ENCODE measurements at places on chromosomes 13 and 19.
A peak's percentile ranks its signal among the peaks of the same experiment; 100 is the strongest.

DNA sequence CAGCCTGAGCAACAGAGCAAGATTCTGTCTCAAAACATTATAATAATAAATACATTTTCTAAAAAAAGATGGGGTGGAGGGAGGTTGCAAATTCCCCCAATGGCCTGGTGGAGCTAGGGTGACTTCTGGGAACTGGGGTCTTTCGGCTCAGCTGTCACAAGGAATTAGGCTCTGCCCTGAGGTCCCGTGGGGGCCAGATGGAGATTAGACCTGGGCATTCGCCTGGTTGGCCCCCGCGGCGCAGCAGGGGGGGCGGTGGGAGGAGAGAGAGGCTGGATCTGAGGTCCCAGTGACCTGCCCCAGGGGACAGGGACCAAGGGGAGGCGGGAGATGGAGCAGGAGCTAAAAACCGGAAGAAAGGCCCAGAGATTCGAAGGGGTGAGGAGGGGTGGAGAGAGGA lies 14.8 kb downstream of the FUT6 start:
- DNase-seq = no peak

DNA sequence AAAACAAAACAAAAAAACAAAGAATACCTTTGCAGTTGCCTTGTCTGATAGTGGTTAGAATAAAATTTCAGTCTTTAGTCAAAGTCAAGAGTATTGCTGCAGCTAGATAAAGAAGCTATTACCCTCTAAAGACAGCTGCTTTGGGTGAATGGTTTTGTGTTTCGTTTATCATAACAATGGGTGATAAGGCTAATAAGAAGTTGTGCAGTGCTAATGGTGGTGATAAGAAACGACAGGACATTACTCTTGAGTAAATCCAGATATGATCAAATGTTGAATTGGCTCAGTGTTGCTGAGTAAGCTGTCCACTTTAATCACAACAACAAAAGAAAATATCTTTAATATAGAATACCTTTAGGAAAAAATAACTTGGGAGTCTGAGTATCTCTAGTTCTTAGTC lies 1825.3 kb downstream of the SLITRK5 start:
- no peak for DNase-seq

- DNase-seq = no peak
Measured at GRCh38 chr19:18440415-18440877, 2.5 kb upstream of the ISYNA1 start.

DNA sequence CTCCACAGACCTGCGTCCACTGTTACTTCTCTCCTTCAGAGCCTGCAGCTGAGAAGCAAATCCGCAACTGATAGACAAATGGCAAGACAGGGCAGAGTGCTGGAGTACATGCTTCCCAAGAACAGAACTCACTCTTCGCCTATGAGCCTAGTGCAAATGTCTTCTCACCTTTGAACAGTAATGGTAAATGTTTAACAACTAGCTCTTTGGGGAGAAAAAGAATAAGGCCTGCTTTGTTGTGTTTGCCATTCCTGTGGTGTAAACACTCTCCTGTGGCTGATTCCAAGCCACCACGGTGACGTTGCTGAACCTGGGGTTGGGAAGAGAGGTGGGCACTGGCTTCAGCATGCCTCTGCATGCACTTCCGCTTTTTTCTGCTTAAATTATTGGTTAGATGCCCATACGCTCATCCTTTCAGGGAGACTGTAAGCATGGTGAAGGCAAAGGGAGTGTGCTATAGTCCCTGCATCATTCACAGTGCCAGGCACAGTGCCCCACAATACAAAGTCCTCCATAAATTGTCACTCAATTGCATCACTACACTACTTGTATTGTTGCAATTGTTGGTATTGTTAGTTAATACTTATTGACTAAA lies 28.1 kb upstream of the GTF3A start:
- DNase-seq = no peak

DNA sequence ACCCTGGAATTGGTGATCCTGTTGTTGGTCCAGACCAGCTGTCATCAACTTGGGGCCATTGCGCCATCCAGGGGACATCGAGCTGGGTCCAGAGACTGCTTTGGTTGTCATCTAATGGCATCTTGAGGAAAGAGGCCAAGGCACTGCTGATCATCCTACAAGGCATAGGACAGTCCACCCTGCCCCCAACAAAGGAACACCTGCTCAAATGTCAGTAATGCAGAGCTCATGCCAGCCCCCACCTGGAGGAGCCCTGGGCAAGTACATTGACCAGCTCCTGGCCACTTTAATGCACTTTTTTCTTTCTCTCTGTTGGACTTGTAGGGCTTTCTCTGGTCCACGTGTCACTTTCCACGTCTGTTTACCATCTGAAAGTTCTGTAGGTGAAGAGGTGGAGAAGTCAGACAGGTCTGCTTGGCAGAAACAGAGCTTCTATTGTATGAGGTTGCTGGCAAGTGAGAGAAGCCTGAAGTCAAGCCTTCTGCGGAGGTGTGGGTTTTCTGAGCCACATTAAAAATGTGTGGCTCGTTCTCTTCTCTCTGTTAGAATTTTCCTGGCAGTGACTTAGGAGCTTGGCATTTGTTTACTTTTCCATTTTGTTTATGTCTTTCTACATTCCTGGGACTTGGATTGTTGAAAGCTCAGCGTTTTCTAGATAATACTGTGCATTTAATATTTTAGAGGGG lies 124.0 kb upstream of the RNF113B start:
- DNase-seq = peak; percentile 82

- no peak for DNase-seq
Measured at GRCh38 chr13:112898621-112899280, 70.3 kb upstream of the MCF2L start.

DNA sequence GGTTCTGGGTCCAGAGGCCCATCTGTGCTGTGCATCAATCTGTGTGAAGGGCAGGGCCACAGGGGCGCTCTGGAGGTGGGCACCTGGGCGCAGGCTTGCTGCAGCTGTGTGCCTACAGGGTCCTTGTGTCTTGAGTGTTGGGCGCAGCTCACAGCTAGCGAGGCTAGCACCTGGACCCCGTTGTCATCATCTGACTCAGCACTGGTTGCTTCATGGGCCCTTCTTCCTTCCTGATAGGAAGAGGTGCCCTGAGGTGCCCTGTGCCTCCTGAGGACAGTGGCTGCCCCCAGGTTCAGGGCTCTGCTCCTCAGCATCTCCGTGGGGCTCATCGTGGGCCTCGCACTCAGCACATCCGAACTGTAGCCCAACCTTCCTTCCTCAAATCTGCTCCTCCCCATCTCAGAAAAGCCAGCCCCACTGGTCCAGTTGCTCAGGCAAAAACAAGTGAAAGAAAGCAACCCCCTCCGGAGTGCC lies 54.8 kb downstream of the GATAD2A start:
- peak; percentile 40 for DNase-seq

- DNase-seq = no peak
Measured at GRCh38 chr19:21586311-21587116, 81.1 kb downstream of the ZNF429 start.

- DNase-seq = no peak
Measured at GRCh38 chr13:33543631-33544265, 258.2 kb upstream of the STARD13 start.

DNA sequence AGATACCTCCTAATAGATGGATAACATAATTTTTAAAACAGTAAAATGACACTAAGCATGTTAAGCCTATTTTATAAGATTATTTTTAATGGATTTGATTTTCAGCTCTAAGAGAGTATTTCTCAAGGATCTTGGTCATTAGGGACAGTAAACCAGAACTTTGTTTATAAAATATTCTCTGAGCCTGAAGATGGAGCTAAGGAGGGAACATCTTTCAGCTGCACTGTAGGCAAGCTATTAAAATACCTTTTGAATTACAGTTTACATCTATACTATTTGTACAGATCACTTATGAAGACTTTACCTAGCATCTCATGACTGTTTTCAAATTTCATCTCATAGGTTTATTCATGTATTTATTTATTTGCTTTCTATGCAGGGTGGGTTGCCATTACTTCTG lies 345.3 kb downstream of the MYO16 start:
- DNase-seq = no peak

- no peak for DNase-seq
Measured at GRCh38 chr19:35257113-35257461, 8.3 kb downstream of the LSR start.

DNA sequence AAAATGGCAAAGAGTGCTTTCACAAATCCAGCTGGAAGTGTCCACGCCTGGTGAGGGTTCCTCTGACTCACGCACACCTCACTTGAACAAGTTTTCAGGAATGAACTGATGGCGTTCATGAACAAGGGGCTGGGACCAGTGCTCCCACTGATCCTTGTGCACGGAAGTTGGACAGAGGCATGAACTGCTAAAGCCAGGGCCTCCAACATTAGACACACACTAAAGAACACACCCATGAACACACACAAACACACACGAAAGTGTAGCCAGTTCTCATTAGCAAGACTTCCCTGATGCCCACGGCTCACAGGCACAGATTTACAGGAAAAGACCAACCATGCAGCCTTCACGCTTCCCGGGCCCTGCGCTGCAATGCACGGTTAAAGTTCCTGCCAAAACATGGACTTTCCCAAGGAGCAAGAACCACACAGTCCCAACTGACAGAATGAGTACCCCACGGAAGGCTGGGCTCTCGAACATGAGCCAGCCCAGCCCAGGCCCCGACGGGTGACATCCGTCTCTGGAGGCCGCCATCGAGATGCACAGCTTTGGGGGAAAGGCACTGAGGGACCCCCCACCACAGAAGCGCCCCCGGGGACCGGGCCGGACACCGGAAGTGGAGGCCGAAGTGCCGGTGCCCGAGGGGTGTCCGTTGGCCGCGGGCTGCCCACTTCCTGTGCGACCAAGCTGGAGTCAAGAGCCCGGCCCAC lies 808 bp downstream of the DNMT1 start:
- peak; percentile 76 for DNase-seq

GRCh38 chr13:23349161-23349897 lies 84.2 kb downstream of the SACS start:
- DNase-seq = no peak

- peak; percentile 52 for DNase-seq
Measured at GRCh38 chr19:49911381-49912145, 14.9 kb upstream of the IL4I1 start.

- no peak for DNase-seq
Measured at GRCh38 chr19:19057317-19057716, 6.5 kb upstream of the SLC25A42 start.

GRCh38 chr19:45125975-45126493 lies 33.1 kb downstream of the PPP1R37 start:
- DNase-seq = peak; percentile 49

- no peak for DNase-seq
Measured at GRCh38 chr13:110037925-110038573, 251.7 kb upstream of the IRS2 start.

DNA sequence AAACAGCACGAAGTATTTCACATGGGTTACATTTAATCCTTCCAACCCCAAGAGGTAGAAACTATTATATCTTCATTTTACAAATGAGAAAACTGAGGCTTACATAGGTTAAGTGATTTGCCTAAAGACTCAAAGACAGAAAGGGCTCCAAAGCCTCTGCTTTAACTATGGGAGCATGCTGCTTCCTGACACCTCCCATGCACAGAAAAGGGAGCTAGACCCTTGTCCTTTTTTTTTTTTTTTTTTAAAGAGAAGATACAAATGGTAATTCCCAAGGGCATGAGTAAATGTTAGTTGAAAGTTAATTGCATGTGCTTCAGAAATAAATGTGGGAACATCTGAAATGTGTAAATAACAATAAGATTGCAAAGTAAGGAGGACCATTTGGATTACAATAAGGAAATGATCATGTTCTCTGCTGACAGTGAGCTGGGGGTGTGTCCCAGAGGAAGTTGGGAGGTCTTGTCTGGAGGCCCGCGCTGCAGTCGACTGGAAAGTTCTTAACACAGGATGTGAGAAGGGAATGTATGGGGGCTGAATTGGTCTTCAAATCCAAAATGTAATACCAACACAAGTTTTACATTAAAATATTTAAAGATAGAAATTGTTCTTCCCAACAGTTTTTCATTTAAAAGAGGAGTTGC lies 500.3 kb downstream of the KLF12 start:
- no peak for DNase-seq

DNA sequence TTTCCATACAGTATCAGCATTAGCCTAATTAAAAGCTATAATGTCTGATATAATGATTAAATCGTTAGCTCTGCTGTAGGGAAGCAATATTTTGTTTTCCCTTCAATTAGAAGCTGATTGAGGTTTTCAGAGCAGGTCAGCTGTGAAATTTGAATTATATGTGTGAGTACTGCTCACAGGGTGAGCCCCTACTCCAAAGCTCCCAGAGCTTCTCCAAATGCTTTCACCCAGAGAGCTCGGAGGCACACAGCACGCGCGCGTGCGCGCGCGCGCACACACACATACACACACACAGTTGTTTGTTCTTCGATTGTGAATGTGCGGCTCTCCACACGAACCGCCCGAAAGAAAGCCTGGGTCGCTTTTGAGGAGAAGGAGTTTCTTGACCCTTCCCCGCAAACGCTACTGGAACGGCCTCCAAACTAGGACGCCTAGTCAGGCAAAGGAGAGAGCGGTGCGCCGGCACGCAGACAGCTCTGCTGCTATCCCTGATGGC lies 4.8 kb upstream of the SOX1 start:
- no peak for DNase-seq

GRCh38 chr13:21929400-21929799 lies 258.5 kb downstream of the FGF9 start:
- no peak for DNase-seq

DNA sequence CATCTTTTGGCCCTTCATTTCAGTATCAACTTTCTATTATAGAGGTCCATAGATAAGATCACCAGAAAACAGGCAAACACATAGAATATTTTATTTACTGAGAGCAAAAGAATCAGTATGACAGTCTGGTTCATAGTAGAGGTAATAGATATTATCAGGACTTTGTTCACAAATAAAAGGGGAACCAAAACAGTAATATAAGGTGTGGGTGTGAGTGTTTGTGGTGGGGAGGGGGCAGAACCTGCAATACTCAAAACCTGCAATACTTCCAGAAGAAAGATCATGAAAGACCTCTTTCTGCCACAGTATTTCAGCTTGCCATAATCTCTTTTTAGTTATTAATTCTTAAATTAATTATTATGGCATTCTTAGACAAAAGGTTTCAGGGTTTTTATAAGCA lies 578.7 kb upstream of the SLITRK1 start:
- DNase-seq = no peak

GRCh38 chr19:28289295-28290063 lies 923.5 kb downstream of the UQCRFS1 start:
- DNase-seq = no peak

GRCh38 chr19:28920269-28921066 lies 292.5 kb downstream of the UQCRFS1 start:
- peak; percentile 24 for DNase-seq

GRCh38 chr13:98065468-98065867 lies 77.4 kb upstream of the FARP1 start:
- DNase-seq = no peak

- peak; percentile 78 for DNase-seq
Measured at GRCh38 chr13:43804461-43805070, 17.8 kb upstream of the ENOX1 start.

GRCh38 chr13:44732503-44733098 lies 156.5 kb upstream of the TSC22D1 start:
- no peak for DNase-seq

GRCh38 chr13:21616205-21616866 lies 12.4 kb upstream of the MICU2 start:
- no peak for DNase-seq

DNA sequence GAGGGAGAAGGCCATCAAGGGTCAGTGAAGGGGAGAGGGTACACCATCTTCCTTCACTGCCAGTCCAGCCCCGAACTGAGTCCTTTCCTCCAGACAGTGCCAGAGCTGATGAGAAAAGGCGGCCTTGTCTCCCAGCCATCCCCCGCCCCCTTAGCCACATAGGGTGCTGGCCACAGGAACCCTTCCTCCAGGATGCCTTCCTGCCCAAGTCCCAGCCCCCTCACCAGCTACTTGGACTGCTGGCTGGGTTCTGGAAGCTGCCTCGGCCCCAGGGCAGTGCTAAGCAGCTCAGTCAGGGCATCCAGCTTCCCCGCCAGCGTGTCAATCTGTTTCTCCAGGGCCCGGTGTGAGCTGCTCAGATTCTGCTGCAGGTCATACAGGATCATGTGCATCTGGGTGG lies 12.6 kb upstream of the SMG9 start:
- no peak for DNase-seq
